ENCODE measurements at places on chromosomes 3 and 15. TPM values are rescaled to one million over a fixed set of nuclear protein-coding genes. Genes with fewer than 3 reads are reported as not detected.

The ZNF35 gene
- 9.9 TPM for total RNA-seq

The ZDHHC19 gene
- not detected for total RNA-seq

The FAM43A gene
- 33.4 TPM for total RNA-seq

The PLCL2 gene
- 14.7 TPM for total RNA-seq

The ZNF620 gene
- total RNA-seq: 1.9 TPM
